Stimulated activated CD4-positive, alpha-beta T cell treated with anti-CD3 and anti-CD28 coated beads, Interleukin-2, amount 100 ng/mL, for 48 hours (primary cell): ENCODE measurements at places on chromosomes 3 and 15.

- no peak for DNase-seq
Observed at GRCh38 chr3:101964861-101965260, 115.5 kb downstream of the NFKBIZ start.

- no peak for DNase-seq
Observed at GRCh38 chr3:149744606-149745005, 7.7 kb downstream of the COMMD2 start.

GRCh38 chr3:189688262-189688661, 57.1 kb downstream of the TP63 start:
- DNase-seq = no peak

- no peak for DNase-seq
Observed at GRCh38 chr3:105233010-105233409, 133.7 kb upstream of the ALCAM start.

DNA sequence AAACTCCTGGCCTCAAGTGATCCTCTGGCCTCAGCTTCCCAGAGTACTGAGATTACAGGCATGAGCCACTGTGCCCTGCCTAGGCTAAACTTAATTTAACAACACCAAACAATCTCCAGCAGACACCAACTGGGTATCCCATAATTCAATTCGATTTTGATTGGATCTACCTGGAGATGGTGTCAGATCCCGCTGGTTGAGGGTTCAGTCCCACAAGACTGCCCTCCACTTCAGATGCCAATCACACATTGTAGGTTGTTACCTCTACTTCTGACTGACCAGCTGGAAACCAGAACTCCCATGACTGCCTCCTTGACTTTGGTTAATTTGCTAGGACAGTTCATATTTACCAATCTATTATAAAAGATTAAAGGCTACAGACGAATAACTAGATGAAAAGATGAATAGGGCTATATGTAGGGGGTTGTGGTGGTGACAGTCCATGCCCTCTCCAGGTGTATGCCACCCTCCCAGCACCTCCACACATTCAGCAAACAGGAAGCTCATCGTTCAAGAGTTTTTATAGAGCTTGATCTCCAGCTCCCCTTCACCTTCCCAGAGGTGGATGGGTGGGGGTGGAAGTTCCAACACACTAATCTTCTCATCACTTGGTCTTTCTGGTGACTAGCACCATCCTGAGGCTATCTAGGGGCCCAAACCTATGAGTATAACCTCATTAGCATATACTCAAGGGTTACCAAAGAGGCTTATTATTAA, 9.3 kb downstream of the B2M start:
- DNase-seq = no peak

DNA sequence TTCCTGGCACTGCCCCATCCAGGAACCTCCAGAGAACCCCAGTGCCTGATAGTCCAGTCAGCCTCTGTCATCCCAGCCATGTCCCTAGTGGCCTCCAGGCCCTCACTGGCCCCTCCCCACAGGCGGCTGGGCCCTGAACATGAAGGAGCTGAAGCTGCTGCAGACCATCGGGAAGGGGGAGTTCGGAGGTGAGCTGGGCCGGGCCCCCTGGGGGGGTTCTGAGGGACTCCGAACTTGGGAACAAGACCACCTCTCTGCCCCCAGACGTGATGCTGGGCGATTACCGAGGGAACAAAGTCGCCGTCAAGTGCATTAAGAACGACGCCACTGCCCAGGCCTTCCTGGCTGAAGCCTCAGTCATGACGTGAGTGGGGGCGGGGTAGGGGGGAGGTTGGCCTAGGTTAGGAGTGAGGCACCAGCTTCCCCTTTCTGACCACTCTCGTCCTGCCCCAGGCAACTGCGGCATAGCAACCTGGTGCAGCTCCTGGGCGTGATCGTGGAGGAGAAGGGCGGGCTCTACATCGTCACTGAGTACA, 12.0 kb upstream of the LMAN1L start:
- no peak for DNase-seq

- DNase-seq = no peak
Observed at GRCh38 chr3:22620498-22620897, 582.6 kb upstream of the UBE2E2 start.

DNA sequence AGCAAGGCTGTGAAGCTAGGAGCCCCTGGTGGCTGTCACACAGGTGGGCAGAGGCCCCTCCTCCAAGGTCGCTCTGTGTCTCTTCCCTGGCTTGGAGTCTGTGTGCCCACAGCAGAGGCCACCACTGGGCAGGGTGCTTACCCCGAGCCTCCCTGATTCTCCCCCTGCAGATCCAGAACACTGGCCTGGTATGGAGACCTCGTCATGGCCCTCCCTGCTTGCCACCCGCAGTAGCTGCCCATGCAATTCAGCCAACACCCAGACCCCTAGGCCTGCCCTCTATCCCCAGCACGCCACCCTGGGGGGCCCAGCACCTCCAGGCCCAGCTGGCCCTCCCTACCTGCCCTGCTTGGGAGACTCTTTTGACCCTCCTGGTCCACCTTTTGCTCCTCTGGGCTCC, 5.5 kb upstream of the RHO start:
- no peak for DNase-seq

- no peak for DNase-seq
Observed at GRCh38 chr15:99976000-99976399, 242.8 kb upstream of the LYSMD4 start.

DNA sequence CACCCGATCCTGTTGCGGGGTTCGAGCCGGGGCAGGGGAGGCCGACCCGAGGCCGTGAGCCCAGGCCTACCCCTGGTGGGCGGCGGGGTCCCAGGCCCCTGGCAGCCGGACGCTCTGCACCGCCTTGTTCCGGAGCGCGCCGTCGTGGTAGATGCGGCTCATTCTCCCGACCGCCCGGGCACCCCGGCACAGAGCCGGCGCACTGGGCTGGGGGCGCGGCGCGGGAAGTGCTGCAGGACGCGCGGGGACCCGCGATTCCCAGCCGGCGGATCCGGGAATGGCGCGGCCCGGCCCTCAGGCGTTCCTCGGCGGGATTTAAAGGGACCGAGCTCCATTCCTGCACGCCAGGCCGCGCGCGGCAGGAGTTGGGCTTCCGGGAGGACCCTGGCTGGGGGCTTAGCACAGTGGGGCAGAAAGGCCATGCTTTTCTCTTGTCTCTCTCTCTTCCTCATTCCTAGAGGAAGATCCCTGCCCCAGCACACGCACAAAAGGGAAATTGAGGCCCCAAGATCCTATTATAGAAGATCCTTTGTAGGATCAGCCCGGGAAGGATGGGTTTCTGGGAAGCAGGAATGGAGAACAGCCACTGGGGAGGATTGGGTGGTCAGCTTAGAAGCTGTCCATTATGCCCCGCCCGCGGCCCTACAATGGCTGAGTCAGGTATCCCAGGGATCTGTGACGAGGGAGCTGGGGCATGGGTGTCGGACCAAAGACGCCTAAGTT, at the start of gene ARPIN:
ARPIN (minus strand) TSS at position 279 of the 723 bp plus-strand sequence; CDS start at position 162, 117 bp downstream.
- no peak for DNase-seq

DNA sequence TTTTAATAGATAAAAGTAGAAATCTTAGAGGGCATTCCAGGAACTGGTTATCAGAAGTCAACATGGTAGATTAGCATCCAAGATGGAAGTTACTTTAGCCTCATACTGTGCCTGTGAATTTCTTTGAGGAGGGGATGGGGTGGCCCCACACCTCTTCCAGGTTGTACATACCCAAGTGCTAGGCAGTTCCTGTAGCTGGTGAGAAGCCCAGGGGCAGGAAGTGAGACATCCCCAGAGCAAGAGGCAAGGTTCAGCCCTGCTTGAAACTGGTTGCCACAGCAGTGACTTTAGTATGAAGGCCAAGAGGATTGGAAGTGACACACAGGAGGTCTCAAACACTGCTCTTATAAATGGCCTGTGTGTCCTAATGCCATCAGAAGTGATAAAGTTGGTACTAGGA, 11.9 kb downstream of the GTPBP8 start:
- no peak for DNase-seq

- no peak for DNase-seq
Observed at GRCh38 chr3:17195192-17195611, 310.4 kb downstream of the PLCL2 start.

- DNase-seq = no peak
Observed at GRCh38 chr3:48088056-48088748, 72.0 kb upstream of the MAP4 start.

- no peak for DNase-seq
Observed at GRCh38 chr3:112654979-112655378, 14.0 kb upstream of the CCDC80 start.

- no peak for DNase-seq
Observed at GRCh38 chr3:185399737-185400667, 37.1 kb downstream of the MAP3K13 start.

GRCh38 chr3:159938714-159939113, 49.9 kb upstream of the IL12A start:
- no peak for DNase-seq

DNA sequence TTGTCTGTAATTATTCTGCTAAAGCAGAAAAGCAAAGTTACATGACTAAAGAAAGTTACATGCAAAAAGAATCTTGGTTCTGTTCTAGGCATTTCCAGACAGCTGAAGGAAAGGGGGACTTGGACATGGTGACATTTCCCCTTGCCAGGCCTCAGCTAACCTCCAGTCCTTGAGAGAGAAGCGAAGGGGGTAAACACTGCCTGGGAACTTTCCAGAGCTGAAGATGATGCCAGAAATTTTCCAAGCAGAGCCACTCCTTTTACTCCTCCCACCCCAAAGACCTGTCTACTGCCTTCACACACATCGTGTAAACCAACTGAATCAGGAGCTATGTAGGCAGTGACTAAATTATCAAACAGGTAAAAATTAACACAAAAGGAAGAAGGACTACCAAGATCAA, 5.4 kb downstream of the MEX3B start:
- DNase-seq = no peak

GRCh38 chr3:196517162-196517800, 2.1 kb upstream of the SMCO1 start:
- no peak for DNase-seq

DNA sequence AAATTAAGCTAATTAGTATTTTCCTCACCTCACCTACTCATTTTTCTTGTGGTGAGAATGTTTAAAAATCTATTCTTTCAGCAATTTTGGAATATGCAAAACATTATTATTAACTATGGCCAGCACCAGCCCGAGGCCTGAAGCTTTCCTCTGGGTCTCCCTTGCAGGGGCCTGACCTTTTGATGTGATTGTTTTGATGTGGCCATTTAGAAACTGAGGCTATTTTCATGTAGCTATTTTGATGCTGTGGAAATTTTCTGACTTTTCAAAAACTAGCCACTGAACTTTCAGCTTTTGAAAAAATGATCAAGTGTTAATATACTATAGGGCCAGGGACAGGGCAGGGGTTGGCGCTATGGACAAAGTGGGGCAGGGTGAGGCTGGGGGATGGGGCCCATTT, 8.2 kb upstream of the CCR9 start:
- DNase-seq = no peak

DNA sequence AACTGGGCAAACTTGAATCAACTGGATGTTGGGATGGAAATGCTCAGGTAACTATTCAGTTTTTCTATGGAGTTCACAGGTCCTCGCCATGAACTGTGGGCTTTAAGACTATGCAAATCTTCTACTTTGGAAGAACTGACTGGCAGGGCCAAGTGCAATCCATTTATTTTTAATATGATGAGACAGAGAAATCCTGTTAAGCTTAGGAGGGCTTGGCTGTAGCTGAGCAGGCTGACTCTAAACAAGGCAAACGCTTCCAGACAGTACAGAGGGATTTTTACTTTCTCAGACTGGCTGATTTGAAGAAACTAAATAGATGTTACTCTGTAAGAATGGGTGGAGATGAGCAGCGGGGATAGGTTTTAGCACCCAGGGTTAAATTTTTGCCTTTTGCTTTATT, 194.2 kb upstream of the ICE2 start:
- DNase-seq = no peak

DNA sequence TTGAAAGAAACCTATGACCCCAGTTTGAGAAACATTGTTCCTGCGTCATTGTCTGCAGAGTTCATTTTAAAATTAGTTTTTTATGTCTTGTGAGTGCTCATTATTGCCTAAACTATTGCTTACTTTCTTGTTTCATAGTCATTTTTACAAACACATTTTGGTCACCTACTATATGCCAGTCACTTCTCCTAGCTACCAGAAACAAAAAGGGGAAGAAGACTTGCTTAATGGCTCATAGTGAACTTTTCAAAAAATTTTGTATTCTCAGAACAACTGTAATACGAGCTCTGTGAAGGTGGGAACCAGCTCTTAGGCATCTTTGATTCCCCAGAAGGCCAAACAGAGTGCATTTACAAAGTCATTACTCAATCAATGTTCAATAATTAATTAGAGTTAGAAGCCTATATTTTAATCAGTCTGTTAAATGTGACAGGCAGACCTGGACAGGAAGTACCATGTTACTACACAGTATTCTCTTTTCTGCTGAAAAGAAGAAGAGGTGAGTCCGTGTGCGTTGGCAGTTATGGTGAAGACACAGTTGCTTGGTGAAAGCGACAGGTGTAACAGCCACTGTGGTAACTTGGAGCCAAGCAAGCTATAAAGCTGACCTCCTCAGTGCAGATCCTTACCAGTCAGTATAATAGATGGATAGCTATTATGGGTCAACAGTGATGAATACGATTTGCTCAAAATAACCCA, 46.6 kb downstream of the DPPA2 start:
- DNase-seq = no peak

- DNase-seq = no peak
Observed at GRCh38 chr3:187196573-187197334, 532 bp upstream of the RTP1 start.

DNA sequence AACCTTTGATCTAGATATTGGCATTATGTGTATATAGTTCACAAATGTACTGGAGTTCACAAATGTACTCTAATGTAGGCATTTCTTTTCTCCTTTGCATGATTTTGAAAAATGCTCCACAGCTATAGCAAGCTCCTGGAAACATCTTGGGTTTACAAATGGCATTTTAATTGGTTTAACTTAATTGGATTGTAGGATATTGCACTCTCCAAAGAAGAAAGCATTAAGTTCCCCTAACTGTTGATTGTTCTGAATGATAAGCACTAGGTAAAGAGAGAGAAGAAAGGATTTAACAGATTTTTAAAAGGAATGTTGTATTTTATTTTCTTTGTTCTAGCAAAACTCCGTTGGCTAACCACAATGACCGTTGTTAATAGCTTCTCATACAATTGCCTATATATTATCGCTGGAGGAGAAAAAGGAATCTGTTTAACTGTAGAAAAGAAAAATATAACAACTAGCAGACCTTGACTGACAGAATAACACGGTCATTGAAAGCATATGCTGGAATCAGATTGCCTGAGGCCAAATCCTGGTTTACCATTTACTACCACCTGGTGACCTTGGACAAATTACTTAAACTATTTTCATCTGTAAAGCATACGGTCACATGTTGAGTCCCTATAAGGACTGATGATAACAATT, 170.8 kb downstream of the PEX5L start:
- DNase-seq = no peak

- DNase-seq = no peak
Observed at GRCh38 chr3:150299201-150299600, 108.9 kb upstream of the TSC22D2 start.

DNA sequence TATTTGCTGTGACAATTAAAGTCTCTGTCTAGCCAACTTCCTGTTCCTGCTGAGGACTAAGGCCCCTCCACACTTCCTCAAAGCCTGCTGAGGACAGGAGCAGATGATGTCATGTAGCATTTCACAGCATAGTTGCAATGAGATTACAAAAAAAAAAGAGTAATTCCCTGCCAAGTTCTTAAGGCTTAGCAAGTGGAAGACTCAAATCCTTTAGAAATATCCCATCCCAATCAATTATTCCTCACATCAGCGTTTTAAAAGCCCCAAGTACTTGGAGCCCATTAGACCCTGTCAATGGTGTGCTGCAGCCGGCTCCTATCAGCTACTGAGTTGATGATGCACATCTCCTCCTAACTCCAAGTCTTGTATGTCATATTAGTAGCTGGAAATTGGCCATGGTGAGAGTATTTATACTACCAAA, 51.7 kb downstream of the TRANK1 start:
- DNase-seq = no peak
